ENCODE measurements at places on chromosomes 2 and 18. TPM values are rescaled to one million over a fixed set of nuclear protein-coding genes. Genes with fewer than 3 reads are reported as not detected.

The BMP10 gene
- not detected for total RNA-seq

The NGEF gene
- total RNA-seq, result 71.3 TPM

The CRYBA2 gene
- total RNA-seq, result 6.4 TPM

The POTEJ gene
- not detected for total RNA-seq

The RESP18 gene
- total RNA-seq, result not detected

The CHRNG gene
- total RNA-seq, result not detected

The SH3RF3 gene
- total RNA-seq, result 11.7 TPM

The SLC8A1 gene
- 1.6 TPM for total RNA-seq

The LAMA1 gene
- total RNA-seq, result not detected

The WDR35 gene
- total RNA-seq, result 6.6 TPM

The TDRD15 gene
- not detected for total RNA-seq

The ACSL3 gene
- 236 TPM for total RNA-seq

The SUPT7L gene
- 27.2 TPM for total RNA-seq

The EVX2 gene
- not detected for total RNA-seq

The CNRIP1 gene
- total RNA-seq, result 11.6 TPM

The MDH1B gene
- total RNA-seq, result 0.23 TPM

The C2orf80 gene
- total RNA-seq, result not detected

The BOK gene
- total RNA-seq, result 39.3 TPM

The RGPD4 gene
- not detected for total RNA-seq

The OTX1 gene
- total RNA-seq, result 2.3 TPM

The C2orf74 gene
- 16.8 TPM for total RNA-seq

The DNAH7 gene
- total RNA-seq, result 1.9 TPM

The MEP1B gene
- total RNA-seq, result not detected

The SERPINB12 gene
- total RNA-seq, result not detected

The CAMKMT gene
- total RNA-seq, result 4.3 TPM

The INPP5D gene
- 0.26 TPM for total RNA-seq

The SOWAHC gene
- 27.4 TPM for total RNA-seq

The CIB4 gene
- total RNA-seq, result not detected

The MOGAT1 gene
- total RNA-seq, result not detected

The MBD5 gene
- 9.7 TPM for total RNA-seq

The CEBPZOS gene
- 30.8 TPM for total RNA-seq

The ALK gene
- 0.87 TPM for total RNA-seq

The ALPI gene
- not detected for total RNA-seq

The ANKRD23 gene
- total RNA-seq, result 8.2 TPM

The SMAD7 gene
- 7.9 TPM for total RNA-seq
